ENCODE measurements at places on chromosomes 6 and 20.

- no peak for DNase-seq
Measured at GRCh38 chr20:49846206-49846807, 33.7 kb downstream of the SLC9A8 start.

- DNase-seq, result no peak
Measured at GRCh38 chr20:6829510-6830116, 62.1 kb downstream of the BMP2 start.

- DNase-seq, result peak; percentile 20
Measured at GRCh38 chr20:4108495-4109306, 93.3 kb upstream of the RNF24 start.

GRCh38 chr6:158571826-158572652 is 12.1 kb downstream of the TMEM181 start:
- DNase-seq, result no peak

- DNase-seq, result no peak
Measured at GRCh38 chr6:133275213-133275612, 34.1 kb downstream of the EYA4 start.

GRCh38 chr20:8849990-8850389 is 218.9 kb upstream of the PLCB4 start:
- DNase-seq, result no peak

- no peak for DNase-seq
Measured at GRCh38 chr20:2153326-2153725, 51.7 kb downstream of the STK35 start.

- no peak for DNase-seq
Measured at GRCh38 chr6:19209202-19209601, 628.0 kb upstream of the ID4 start.

GRCh38 chr6:124056407-124057334 is 253.0 kb downstream of the NKAIN2 start:
- no peak for DNase-seq

- no peak for DNase-seq
Measured at GRCh38 chr6:40755046-40755681, 168.0 kb upstream of the LRFN2 start.

- DNase-seq, result peak; percentile 39
Measured at GRCh38 chr20:34708621-34709043, 4.5 kb downstream of the TP53INP2 start.

GRCh38 chr6:121260651-121261102 is 73.6 kb downstream of the TBC1D32 start:
- DNase-seq, result no peak

DNA sequence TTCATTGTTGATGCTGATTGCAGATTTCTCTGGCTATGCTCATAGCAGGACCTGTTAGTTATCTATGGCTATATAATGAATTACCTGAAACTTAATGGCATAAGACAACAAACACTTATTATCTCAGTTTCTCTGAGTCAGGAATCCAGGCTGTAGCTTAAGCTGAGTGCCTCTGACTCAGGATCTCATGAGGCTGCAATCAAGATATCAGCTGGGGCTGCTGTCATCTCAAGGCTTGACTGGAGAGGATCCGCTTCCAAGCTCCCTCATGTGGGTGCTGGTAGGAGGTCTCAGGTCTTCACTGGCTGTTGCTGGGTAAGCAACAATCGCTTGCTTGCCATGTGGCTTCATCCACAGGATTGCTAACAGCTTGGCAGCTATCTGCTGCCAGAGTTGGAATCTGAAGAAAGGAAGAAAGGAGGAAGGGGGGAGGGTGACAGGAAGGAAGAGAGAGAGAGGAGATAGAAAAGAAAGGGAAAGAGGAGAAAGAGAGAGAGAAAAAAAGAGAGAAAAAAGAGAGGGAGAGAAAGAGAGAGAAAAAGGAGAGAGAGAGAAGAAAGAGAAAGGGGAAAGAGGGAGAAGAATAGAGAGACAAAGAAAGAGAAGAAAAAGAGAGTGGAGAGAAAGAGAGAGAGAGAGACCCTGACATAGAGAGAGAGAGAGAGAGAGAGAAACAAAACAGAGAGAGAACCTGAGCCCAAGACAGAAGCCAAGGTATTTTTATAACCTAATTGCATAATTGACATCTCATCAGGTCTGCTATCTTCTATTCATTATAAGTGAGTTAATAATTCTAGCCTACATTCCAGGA is 579.0 kb upstream of the BTBD3 start:
- DNase-seq, result no peak

DNA sequence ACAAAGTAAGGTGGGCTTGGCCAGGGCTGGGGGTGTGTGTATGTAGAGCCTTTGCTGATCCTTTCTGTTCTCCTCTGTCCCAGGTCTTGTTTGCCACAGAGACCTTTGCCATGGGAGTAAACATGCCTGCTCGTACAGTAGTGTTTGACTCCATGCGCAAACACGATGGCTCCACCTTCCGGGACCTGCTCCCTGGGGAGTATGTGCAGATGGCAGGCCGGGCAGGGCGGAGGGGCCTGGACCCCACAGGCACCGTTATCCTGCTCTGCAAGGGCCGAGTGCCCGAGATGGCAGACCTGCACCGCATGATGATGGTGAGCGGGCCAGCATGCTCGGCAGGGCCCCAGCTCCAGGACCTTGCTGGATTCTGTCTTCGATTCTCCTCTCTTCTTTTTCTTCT is 6.2 kb downstream of the DXO start:
- no peak for DNase-seq

DNA sequence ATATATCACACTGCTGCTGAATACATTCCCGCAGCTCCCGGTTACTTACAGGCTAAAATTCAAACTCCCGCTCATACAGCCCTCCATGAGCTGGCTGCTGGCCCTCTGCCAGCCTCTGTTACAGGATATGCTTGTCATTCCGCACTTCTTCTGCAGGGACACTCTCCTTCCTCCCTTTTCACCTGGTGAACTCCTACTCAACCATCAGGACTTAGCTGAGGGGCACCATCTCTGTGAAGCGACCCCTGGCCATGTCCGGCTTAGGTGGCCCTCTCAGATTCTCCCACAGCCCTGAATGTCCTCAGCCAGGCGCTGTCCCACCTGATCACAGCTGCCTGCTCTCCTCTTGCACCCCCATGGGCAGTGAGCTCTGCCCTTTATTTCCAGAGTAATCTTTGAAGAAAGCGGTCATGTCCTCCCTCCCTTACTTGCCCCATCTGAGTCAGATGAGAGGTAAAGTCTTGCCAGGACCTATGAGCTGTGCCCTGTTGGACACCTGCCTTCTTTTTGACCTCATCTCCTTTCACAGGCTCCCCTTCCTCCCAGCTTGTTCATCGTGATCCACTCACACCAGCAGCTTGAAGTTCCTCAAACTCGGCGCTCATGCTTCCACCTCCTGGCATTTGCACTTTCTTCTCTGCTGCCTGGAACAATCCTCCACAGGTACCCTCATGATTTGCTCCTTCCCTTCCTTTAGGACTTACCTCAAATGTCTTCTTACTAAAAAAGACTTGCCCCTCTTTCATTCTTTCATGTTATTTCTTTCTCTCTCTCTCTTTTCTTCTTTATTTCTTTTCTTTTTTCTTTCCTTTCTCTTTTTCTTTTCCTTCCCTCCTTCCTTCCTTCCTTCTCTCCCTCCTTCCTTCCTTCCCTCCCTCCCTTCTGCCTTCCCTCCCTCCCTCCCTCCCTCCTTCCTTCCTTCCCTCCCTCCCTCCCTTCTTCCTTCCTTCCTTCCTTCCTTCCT is 5.6 kb downstream of the CYP24A1 start:
- DNase-seq, result no peak

GRCh38 chr6:17870300-17871188 is 116.9 kb downstream of the KIF13A start:
- no peak for DNase-seq

DNA sequence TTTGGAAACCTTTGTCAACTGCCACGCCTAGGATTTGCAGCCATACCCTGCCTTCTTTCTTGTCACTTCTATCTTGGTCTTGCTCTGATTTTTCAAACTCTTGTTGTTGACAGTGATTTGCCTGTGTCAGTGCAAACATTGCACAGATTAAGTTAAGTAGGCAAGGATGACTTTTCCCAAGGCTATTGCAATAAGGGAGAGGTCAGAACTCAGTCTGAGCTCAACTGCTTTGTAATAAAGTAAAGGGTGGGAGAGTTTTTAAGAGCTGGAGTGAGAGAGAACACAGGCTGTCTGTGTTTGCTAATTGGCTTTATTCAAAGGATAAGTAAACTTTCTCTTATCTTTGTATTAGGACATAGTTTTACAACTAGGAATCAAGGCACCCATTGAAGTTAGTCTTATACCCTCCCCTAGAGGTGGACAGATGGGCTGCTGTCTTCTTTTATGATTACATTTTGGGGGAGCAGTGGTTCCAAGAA is 448.6 kb downstream of the PHF3 start:
- no peak for DNase-seq

GRCh38 chr6:11852061-11852651 is 73.6 kb upstream of the ADTRP start:
- no peak for DNase-seq

DNA sequence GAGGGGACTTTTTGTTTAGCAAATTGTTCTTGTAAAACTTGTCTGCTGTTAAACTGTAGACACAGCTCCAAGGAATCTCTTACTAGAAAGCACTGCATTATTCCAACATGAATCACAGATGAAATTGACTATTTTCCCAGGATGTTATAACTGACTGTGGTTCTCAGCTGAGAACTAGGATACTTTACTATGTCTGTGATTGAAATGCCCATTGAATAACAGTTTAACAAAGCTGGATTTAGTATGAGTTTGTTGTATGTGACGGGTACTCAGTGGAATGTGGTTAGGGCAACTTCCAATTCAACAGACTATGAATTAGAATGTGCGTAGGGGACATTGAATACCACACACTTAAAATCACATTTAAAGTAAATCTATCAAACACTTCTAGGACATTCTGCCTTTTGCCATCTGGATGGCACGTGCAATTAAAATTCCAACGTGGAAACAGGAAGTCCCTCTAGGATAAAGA is 193.4 kb upstream of the PREP start:
- no peak for DNase-seq

GRCh38 chr6:170172825-170173256 is 118.0 kb downstream of the DLL1 start:
- no peak for DNase-seq

DNA sequence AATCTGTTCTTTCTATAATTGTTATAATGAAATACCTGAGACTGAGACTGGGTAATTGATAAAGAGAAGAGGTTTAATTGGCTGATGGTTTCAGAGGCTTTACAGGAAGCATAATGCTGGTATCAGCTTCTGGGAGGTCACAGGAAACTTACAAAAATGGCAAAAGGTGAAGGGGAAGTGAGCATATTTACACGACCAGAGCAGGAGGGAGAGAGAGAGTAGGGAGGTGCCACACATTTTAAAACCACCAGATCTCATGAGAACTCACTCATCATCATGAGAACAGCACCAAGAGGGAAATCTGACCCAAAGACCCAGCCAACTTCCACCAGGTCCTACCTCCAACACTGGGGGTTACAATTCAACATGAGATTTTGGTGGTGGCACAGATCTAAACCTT is 2.6 kb upstream of the SIRPB1 start:
- DNase-seq, result no peak

DNA sequence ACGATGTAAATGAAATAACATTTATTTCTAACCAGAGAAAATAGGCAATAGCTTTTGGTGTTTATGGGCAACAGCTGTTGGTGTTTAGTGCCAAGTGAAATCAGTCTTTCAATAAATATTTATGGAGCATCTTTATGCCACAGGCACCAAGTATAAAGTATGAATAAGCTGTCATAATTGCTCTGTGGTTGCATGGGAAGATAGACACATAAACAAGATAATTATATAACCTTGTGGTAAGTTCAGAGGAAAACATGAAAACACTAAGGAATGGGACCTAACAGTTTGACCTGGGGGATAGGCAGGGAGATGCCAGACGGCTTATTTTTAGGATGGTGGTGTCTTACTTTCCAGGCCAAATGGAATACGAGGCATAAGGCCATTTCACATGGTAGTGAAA is 110.9 kb downstream of the GFRAL start:
- no peak for DNase-seq

GRCh38 chr20:24891546-24892393 is 57.3 kb upstream of the CST7 start:
- no peak for DNase-seq

GRCh38 chr6:44655412-44656342 is 268.2 kb downstream of the CDC5L start:
- DNase-seq, result peak; percentile 46

DNA sequence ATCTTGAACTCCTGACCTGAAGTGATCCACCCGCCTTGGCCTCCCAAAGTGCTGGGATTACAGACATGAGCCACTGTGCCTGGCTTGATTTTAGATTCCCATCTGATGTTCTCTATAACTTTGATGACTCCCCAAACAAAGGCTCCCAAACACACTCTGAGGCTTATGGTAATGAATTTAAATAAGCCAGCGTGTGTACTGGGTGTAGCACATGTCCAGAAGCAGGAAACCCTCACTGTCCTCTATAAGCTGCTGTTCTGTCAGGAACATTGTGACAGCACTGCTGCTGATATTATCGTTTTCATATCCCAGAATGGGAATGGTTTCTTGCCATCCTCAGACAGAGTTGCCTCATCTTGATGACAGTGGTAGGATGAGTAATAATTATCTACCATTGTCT is 54.1 kb upstream of the SALL4 start:
- no peak for DNase-seq

DNA sequence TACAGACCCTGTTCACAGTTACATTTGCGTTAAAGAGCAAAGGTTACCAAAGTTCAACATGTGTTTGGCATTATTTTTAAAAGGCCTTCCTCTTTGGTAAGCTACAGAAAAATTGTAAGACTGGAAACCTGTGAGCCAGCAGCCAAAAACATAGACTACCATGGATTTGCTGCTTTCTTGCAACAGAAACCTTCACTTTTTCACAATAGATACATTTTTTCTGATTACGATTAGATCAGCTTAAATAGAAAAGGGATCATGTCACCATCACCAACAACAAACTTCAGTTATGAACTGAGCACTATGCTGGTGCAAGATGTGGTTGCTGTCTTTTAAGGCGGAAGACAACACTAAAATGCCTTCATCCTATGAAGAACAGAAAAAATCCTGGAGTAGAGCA is 112.3 kb upstream of the MARCKS start:
- no peak for DNase-seq

DNA sequence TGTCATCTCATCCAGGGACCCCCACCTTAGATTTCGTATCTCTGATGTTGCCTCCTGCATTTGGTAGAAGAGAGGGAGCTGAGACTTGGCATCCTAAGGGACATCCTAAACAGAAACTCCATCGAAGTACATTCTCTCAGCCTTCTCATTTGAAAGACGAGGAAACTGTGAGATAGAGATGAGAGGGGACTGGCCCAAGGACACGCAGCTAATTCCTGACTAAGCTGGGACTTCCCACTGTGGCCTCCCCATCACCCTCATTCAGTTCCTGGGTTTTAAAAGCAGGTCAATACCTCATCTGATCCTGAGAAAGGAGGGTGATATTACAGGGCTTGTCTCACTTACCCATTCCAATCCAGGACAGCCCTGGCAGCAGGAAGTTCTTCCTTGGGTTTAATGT is 855 bp upstream of the WFDC5 start:
- DNase-seq, result no peak

DNA sequence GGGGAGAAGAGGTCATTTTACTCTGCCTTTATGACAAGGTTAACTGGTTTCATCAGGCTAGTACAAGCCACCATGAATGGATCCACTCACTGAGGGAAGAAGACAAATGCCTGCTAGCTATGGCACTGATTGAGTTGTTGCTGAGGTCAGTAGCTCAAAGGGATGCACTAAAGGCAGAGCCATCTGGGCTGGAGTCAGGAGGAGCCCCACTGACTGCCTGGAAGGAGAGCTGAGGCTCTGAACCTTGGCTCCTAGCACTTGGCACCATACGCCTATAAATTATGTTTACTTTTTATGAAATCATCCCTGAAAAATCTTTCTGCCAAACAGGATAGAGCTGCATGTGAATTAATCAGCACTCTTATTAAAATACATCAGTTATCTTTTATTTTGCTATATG is 104.6 kb downstream of the DTD1 start:
- DNase-seq, result no peak
